ENCODE measurements at places on chromosomes 1 and 21.

DNA sequence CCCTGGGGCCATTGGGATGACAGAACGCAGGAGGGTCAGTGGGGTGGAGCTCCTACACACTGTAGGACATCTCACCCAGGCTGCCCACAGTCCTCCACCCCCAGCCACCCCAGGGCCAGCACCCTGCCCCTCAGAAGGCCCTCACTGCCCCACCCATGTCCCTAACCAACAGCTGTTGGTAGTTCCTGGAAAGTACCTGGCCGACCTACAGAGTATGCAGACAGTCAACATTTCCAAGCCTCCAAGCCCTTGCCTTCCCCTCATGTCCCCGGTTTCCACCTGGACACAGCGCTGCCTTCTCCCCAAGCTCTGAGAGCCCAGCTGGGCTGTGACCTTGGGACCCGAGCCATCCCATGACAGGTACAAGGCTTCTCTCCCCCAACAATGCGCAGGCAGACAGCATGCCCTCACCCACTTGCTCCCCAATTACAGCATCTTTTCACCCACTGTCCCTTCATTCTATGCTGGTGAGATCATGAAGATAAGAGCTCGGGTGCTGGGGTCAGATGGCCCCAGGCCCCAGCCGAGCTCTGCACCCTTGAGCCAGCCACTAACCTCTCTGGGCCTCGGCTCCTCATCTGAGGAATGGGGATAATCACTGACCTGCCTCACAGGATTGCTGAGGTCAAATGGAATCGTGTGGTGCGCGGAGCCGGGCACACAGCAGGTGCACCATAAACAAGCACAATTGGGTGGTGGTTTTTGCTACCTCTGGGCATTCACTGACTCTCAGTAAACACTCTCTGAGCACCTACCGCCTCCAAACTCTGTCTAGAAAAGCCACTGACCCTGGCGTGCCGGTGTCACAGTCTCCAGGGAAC lies 11.2 kb downstream of the LAPTM5 start:
- no peak for DNase-seq

DNA sequence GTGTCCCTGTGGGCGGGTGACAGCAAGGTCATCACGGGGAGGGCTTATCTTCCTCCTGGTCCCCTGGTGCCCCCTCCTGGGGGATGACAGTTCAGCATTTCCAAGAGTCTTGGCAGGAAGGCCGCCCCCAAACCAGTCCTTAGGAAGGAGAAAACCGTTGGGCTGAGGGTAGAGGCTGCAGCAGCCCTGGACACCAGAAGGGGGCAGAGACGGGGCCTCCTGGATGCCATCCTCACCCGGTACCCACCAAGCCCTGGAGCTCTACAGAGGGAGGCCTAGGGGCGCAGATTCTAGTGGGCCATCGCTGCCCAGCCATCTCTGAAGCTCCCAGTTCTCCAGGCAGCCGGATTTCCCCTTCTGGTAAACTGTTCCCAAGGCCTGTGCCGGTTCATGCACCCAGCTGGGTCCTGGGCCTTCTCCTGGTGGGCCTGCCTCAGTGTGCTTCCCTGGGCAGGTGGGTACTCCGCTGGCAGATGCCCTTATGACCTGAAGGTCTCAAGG lies 14.8 kb upstream of the ZNF669 start:
- no peak for DNase-seq

DNA sequence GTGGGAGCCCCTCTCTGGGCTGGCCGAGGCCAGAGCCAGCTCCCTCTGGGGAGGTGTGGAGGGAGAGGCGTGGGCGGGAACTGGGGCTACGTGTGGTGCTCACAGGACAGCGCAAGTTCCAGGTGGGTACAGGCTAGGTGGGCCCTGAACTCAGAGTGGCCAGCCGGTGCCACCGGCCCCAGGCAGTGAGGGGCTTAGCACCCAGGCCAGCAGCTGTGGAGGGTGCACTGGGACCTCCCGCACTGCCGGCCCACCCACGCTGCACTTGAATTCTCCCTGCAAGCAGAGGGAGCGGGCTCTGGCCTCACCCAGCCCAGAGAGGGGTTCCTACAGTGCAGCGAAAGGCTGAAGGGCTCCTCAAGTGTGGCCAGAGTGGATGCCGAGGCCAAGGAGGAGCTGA lies 20.2 kb downstream of the PRAMEF20 start:
- no peak for DNase-seq

DNA sequence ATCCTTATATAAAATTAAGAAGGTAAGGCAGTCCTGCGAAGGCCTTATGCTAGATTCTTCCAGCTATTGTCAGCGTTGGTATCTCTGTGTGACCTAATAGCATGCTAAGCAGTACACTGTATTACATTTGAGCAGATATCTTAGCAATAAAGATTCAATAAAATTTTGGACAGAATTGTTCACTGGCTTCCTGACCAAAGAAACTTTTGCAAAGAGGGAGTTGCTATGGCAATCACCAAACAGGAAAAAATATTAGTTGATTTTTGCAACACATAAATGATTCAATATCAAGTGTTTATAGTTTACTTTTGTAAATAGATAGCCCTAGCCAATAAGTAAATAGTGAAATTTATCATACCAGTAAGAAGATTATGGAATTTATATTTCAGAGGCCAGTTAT lies 31.0 kb upstream of the PLEKHO1 start:
- DNase-seq, result no peak
